ENCODE measurements at places on chromosomes 13 and 19.

- no peak for DNase-seq
Observed at GRCh38 chr13:36882829-36883390, 37.1 kb downstream of the SMAD9 start.

GRCh38 chr19:29766100-29766499 is 45.7 kb upstream of the CCNE1 start:
- no peak for DNase-seq

GRCh38 chr13:106295971-106296370 is 239.5 kb downstream of the EFNB2 start:
- no peak for DNase-seq

DNA sequence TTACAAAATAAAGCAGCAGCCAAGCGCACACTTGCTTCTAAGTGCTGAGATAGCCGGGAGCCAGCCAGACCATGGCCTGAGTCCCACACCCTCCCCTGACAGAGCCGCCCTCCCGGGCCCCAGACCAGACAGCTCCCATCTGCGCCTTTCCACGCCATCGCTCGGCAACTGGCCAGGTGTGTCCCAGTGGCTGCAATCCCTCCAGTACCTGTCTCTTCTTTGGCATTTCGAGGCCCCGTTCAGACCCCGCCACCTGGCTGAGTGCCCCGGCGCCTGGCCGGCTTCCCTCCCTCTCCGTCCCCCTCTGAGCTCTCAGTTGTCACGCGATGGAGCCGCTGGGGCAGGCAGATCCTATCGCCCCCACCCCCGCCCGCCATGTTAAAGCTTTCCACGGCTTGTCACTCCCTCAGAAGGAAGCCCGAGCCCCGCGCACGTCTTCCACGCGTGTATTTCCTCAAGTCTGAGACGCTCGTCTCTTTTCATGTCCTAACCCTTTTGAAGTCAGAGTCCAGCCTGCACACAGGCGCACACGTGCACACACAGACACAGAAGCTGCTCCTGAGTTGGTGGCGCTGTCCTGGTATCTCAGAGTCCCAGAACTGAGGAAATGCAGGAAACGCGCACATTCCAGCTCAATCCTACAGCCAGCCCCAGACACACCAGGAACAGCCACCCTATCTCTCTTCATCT is 7.9 kb downstream of the MLLT1 start:
- DNase-seq, result no peak

DNA sequence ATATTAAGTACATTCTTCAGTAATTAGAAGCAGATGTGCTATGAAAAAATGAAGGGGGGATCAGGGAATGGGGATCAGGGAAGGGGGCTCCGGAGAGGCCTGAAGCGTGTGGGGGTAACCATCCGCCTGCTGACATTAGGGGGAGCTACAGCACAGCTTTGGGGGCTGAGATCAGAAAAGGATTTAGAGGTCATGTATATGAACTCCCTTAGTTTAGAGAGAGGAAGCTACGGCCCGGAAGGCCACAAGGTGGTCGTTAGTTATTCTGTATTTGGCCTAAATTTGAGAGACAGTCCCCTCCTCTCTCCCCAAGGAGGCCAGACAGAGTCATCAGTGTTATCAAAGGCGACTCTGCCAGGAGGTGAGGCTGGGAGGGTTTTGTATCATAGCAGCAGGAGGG is 99.0 kb downstream of the TM9SF2 start:
- no peak for DNase-seq

Data from LoVo (cell line).